Adipose tissue (tissue), 3 donors: ENCODE measurements at places on chromosomes 4 and X. TPM values are rescaled to one million over a fixed set of nuclear protein-coding genes. Genes with fewer than 3 reads are reported as not detected.

Gene TMEM192
- polyA plus RNA-seq, result 14.0 TPM

Gene CNKSR2
- 0.76 TPM for polyA plus RNA-seq

Gene GSX2
- not detected for polyA plus RNA-seq

Gene OSTC
- 105 TPM for polyA plus RNA-seq

Gene ZNF674
- 0.74 TPM for polyA plus RNA-seq

Gene NXT2
- 6.9 TPM for polyA plus RNA-seq

Gene MGARP
- polyA plus RNA-seq, result 0.07 TPM
